Activated naive CD8-positive, alpha-beta T cell treated with anti-CD3 and anti-CD28 coated beads for 36 hours (primary cell): ENCODE measurements at places on chromosomes 3 and 15. TPM values are rescaled to one million over a fixed set of nuclear protein-coding genes. Genes with fewer than 3 reads are reported as not detected.

- no peak for DNase-seq
Observed at GRCh38 chr3:154334973-154335420, 10.7 kb upstream of the DHX36 start.

GRCh38 chr15:40340740-40341400, at the start of gene CCDC9B:
CCDC9B (minus strand) TSS chr15:40340939; CDS start chr15:40340819, 120 bp downstream.
- no peak for DNase-seq

GRCh38 chr3:75329476-75330097, 334.5 kb upstream of the FRG2C start:
- DNase-seq = no peak

- DNase-seq = no peak
Observed at GRCh38 chr3:154430014-154430413, at the start of gene GPR149. GPR149 (minus strand) TSS chr3:154430190; CDS start chr3:154429615, 575 bp downstream.

The CCDC13 gene
- 0.49 TPM for total RNA-seq
